GM10248 (cell line): ENCODE measurements at places on chromosomes 13 and 19.

- peak; percentile 88 for DNase-seq
Observed at GRCh38 chr19:41945135-41945766, 13.9 kb downstream of the RABAC1 start.

- no peak for DNase-seq
Observed at GRCh38 chr19:49805822-49806619, 7.1 kb downstream of the FUZ start.

DNA sequence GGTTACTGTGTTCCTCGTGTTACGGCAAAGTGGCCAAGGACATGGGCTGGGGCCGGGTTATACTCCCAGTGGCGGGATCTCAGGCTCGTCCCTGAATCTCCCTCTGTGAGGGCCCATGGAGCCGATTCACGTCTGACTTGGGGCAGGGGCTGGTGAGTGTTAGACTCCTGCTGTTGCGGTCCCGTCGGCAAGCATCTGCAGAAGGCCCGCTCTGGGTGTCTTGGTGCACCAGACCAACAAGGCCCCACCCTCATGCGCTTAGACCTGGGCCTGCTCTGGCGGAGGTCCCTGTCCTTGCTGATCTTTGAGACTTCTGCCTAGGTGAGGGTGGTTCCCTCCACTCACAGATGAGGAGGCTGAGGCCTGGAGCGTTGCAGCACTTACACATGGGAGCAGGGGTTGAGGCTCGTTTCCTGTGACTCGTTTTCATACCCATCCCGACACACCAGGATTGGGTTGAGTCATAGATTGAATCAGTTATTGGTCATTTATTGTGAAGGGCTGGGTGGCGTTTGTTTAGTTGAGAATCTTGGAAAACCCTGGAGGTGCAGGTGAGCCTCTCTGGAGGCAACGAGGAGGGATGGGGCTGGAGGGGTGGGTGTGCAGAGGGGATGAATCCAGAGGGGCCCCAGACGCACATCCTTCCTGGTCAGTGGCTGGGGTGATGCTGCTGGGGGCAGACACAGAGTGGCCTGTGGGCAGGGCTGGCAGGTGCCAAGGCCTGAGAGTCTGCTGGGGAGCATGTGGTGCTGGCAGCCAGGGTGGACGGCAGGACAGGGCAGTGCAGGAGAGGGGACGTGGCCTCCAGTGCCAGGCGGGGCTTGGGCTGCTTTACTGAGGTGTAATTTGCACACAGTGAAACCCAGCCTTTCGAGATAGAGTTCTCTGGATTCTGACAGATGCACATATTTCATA lies 4.6 kb downstream of the EPN1 start:
- no peak for DNase-seq

GRCh38 chr13:98979012-98979660 lies 1.3 kb upstream of the DOCK9 start:
- DNase-seq = no peak

DNA sequence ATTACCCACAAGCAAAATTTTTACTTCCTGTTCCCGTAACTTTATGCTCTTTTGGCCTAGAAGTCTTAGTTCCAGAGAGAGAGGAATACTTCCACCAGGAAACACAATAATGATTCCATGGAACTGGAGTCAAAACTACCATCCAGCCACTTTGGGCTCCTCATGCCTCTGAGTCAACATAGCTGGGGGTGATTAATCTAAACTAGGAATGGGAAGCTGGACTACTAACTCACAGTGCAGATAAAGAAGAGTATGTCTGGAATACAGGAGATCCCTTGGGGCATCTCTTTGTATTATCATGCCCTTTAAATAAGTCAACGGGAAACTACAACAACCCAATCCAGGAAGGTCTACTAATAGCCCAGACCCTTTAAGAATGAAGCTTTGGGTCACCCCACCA lies 8.9 kb upstream of the ELF1 start:
- no peak for DNase-seq

GRCh38 chr19:43748685-43749084 lies 6.1 kb downstream of the SMG9 start:
- no peak for DNase-seq

DNA sequence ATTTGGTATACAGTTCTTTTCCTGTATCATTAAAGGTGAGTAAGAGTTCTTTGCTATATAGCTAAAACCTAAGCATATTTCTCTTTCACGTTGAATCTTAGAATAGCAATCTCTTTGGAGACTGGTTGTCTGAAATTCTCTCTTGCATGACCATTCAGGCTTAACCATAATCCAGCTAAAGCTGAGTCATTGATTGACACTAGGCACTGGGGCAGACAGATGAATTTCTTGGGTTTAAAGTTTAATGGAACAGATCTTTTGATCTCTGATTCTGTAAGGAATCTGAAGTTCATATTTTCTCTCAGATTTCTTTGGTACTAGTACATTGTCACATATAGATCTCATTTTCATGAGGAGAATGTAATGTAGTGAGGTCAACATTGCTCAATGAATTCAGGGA lies 397.3 kb upstream of the MIR17HG start:
- no peak for DNase-seq

DNA sequence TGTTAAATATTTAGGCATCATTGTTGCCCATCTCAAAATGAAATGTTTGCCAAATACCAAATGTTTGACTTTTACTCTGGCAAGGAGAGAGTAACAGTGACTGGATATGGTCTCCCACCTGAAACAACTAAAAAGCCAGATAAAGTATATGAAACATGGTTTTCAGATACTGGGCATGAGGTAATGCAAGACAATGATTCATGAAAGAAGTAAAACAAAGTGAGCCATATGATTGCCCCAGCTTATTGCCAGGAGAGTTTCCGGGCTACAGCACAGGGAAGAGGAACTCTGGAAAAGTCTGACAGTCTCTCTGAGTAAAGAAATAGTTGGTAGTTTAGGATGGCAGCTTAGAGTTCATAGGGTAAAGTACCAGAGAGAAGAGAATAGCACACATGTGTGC lies 354.6 kb downstream of the DNAJC15 start:
- DNase-seq = no peak

DNA sequence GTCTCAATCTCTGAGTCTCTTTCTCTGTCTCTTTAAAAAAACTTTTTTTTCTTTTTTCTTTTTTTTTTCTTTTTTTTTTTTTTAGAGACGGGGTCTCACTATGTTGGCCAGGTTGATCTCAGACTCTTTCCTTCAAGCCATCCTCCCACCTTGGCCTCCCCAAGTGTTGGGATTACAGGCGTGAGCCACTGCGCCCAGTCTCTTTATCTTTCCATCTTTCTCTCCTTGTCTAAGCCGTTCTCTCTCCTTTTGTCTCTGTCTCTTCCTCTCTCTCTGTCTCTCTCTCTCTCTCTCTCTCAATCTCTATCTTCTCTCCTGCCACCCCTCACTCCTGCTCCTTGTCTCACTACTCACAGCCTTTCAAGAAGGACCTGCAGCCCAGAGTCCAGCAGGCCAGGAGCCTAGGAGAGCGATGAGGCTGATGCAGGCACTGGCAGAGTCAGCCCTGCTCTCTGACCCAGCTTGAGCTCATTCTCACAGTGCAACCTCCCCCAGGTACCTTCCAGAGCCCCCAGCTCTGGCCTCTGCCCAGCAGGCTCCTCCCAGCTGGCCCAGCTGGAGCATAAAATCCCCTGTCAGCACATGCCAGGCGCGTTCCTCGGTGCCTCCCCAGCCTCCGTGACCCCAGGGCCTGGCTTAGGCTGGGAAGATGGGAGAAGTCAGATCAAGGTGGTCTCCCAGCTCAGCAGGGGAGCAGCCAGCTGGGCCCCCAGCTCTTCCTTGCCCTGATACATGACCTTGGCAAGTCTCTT lies at the start of gene NPHS1:
Gene NPHS1 (minus strand): TSS at position 476 of the 752 bp plus-strand sequence. CDS start 667 bp downstream, outside the sequence.
- DNase-seq = no peak

DNA sequence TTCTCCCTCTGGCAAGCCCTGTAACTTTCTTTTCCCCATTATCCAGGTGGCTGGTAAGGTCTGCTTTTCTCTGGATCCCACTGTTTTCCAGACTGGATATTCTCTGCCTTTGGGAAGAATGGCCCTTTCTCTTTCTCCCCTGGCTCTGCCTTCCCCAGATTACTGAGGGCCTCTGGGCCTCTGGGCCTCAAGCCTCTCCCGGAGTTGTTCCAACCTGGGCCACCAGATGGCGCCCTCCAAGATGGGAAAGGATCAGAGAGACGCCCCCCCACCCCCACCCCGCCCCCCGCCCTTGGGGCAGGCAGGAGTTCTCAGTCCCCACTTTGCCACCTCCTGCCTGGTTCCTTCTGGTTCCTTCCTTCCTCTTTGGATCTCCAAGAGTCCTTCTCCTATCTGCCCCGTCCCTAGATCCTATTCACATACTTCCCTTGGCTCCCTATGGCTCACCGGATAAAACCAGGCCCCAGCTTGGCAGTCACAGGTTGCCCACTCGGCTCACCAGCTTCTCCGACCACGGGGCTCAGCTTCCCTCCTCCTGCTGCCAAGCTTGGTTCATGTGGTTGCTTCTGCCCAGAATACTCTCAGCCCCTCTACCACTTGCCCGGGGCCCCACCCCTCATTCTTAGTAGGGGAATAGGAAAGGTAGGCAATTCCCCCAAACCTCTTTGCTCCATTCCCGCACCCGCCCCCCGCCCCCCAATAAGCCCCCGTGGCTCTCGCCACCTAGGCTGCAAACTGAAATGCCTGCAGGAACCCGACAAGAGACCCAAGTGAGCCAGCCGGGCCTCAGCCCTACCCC lies 13.1 kb downstream of the EPS8L1 start:
- peak; percentile 81 for DNase-seq

DNA sequence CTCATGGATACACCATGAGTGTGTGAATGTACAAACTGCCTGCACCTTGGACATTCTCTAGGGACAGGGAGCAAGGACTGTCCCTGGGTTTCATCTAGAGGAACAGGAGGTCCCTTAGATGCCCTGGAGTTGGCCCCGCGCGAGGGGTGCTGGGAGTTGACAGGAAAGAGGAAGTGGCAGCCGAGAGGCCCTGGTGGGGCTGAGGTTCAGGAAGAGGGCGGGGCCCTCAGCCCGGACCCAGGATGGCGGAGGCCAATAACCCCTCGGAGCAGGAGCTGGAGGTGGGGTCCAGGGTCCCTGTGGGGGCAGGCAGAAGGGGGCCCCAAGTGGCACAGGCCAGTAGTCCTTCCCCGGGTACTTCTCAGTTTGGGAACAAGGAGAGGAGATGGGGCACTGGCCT lies 6.9 kb downstream of the PKN1 start:
- DNase-seq = peak; percentile 90

- DNase-seq = no peak
Observed at GRCh38 chr13:45786293-45786920, 65.1 kb downstream of the SIAH3 start.

GRCh38 chr13:93001866-93002461 lies 224.6 kb upstream of the GPC6 start:
- DNase-seq = no peak

GRCh38 chr13:73000027-73000674 lies 58.7 kb upstream of the KLF5 start:
- DNase-seq = peak; percentile 35

DNA sequence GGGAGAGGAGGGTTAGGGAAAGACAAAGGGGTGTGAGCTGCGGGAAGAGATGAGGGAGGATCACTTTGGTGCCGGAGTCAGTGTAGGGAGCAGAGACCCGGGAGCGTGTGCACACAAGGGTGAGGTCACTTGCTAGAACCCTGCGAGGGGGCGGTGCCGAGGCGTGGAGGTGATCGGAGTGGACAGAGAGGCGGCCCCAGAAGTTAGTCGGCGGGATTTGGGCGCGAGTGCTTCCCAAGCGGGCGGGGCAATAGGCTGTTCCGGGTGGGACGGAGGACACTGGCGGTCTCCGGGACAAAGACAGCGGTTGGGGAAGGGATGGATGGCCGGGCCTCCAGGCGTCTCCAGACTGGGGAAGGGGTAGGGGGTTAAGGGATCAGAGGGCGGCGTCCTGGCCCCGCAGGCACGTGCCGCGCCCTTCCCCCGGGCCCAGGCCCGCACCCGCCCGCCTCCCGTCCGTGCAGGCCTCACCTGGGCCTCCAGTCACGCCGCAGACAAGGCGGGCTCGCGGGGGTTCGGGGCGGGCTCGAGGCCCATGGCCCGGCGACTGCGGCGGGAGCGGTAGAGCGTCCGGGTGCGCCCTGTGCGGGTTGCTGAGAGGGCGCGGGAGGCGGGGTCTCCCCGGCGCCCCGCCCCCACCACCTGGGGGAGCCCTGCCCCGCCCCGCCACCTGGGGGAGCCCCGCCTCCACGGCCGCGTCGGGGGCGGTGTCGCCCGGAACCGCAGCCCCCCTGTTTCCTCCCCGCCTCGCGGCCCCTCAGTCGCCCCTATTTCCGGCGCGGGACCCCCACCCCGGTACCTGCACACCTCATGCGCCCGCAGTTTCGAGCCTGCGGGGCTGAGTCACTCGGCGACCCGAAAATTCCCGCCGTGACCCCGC lies at the start of gene LPAR2:
Gene LPAR2 (minus strand): TSS at position 600 of the 880 bp plus-strand sequence. CDS start 945 bp downstream, outside the sequence.
- peak; percentile 96 for DNase-seq

- no peak for DNase-seq
Observed at GRCh38 chr13:75985132-75985531, 349.0 kb downstream of the LMO7 start.

DNA sequence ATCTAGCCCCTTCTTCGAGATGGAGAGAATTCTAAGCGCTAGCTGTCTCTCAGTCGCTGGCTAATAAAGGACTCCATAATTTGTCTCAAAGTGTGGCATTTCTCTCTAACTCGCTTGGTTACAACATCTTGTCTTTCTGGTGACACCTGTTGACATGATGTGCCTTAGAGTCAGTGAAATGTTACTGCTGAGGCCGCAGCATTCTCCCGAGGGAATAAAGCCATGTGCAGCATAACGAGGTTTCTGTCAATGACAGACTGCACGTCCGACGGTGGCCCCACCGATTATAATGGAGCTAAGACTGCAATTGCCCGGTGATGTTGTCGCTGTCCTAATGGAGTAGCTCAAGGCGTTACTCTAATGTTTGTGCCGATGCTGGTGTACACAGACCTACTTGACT lies 20.3 kb upstream of the GPR32 start:
- no peak for DNase-seq

DNA sequence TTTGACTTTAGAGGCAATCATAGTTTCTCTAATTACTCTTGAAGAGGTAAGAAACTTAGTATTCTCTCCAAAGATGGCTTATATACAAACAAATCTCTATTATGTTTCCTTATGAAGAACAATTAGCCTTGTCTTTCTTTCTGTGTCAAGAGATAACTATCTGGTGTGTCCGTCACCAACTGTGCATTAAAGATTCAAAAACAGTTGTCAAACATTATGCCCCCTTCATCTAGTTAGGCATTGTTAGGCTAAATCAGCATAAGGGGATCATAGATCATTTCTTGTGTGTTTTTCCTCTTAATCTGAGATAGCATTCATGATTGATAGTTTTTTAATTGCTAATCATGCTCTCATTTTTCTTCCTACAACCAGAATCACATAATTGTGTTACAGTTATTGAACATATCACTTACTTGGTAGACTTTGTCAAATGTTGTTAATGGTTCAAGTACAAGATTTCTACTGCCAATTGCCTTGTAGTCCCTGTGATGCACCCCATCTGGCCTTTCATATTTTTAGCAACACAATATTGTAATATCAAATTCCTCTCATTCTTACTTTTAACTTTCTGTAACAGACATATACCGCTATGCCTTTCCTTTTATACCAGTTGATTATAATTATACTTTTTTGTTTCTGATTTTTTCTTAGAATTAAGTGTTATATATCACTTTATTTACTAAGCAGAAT lies 612.7 kb downstream of the SLITRK6 start:
- no peak for DNase-seq

GRCh38 chr13:70723732-70724131 lies 615.5 kb upstream of the KLHL1 start:
- DNase-seq = no peak
